ENCODE measurements at places on chromosomes 13 and 19.

DNA sequence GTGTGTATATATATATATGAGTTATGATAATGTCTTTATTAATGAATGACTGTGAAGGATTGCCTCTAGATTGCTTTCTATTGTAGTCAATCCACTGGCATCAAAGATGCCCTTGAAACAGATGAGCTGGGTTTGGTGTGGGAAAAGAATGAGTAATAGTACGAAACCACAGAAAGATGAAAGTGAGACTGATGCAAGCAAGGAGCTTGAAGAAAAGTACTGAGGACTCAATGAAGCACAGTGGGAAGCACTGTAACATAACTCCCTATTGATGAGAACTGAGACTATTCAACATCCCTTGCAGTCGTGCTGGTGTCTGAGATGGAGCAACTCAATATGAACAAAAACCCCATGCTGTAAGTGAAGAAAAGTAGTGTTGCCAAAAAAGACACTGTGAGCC, 1794.2 kb downstream of the SLITRK5 start:
- DNase-seq, result no peak

DNA sequence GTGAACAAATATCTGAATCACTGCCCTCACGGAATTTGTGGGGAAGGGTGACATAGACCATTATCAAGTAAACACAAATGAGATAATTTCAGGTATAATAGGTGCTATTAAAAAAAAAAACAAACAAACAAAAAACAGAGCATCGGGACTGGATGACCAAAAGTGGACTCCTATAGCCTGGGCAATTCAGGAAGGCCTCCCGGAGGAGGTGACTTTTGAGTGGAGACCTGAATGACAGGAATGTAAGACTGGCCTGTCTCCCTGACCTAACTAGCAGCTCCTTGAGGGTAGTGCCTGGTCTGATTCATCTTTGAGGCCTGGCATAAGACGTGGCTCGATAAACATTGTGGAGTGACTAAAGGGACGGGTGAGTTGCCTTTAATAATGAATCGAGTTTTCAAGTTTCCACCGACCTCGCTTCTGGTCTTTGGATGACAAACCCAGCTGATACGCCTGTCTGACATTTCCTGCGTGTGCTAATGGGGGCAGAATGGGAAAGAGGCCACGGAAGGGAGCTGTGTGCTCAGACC, 6.8 kb downstream of the KLK10 start:
- no peak for DNase-seq

GRCh38 chr13:48401480-48401879, 11.4 kb downstream of the LPAR6 start:
- no peak for DNase-seq

GRCh38 chr13:102586615-102587014, 10.2 kb upstream of the TPP2 start:
- DNase-seq, result no peak

DNA sequence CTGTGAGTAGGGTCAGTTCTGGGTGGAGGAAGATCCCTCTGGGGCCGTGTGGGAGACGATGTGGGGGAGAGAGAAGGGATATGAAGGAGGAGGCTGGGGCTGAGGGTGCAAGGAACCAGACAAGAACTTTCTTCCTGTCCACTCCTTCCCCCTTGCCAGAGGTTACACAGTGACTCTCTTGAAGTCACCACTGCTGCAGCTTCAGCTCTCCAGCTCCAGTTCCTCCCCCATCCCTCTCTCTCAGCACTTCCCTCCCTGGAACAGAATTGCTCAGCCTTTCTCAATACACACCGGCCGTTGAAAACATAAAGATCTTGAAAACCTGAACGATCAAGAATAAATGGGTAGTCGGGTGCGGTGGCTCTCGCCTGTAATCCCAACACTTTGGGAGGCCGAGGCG, 5.1 kb downstream of the ZSWIM9 start:
- DNase-seq, result no peak

- no peak for DNase-seq
Measured at GRCh38 chr13:37429976-37430375, 168.6 kb downstream of the POSTN start.

GRCh38 chr19:32819419-32820400, 49.9 kb downstream of the SLC7A9 start:
- no peak for DNase-seq

DNA sequence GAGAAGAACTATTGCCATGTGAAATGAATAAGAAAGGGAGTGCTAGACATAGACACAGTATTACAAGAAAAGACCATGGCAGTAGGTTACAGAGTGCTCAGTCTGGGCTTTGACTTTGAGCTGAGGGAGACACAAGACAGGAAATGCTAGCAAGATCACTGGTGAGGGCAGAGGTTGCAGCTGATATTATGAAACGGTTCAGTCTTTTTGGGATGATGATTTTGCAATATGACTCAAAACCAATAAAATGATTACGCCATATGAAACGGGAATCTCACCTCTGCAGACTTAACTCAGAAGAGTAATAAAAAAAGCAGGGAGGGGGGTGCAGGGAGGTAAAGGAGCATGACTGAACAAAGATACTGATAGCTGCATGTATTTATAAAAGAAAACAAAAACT, 123.1 kb downstream of the RBM26 start:
- no peak for DNase-seq

GRCh38 chr13:102606537-102607309, 9.9 kb downstream of the TPP2 start:
- DNase-seq, result no peak

- DNase-seq, result no peak
Measured at GRCh38 chr19:1377965-1378785, 5.5 kb upstream of the NDUFS7 start.

GRCh38 chr13:110319774-110320509, 12.9 kb downstream of the COL4A2 start:
- peak; percentile 77 for DNase-seq

GRCh38 chr19:5434970-5435641, 20.1 kb upstream of the ZNRF4 start:
- DNase-seq, result no peak

- DNase-seq, result no peak
Measured at GRCh38 chr13:50484472-50485113, 358.9 kb downstream of the DLEU7 start.

DNA sequence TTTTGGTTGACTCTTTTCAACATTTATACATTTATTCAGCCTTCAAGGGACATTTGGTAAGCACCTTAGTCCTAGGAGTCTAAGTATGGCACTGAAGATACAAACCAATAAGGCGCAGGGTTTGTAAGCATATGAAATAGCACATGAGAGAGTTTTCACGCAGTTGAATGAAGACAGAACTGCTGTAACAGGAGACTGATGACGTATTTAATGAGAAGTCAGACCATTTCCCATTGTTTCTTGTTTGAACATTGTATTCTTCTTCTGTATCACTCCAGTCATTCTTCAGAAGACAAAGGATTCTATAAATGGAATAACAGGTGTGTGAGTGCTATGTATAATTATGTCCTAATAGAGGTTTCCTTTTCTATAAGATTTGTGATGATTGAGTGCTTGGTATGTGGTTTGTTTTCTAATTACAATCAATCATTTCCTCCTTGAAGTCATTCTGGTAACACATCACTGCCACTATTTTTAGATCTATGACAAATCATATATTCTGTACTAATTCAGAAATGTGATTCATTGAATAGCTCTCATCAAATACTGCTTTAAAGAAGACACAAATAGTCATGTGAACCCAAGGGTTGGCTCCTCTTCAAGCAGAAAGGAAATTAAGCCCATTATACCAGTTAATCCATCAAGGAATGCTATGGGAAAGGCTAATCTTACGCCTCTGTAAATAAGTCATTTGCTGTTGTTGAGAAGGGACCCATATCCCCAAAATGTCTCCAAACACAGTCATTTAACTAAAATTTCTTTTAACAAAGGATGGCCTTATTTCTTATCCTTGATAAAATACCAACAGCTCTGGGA, 222.8 kb upstream of the NBEA start:
- DNase-seq, result no peak

DNA sequence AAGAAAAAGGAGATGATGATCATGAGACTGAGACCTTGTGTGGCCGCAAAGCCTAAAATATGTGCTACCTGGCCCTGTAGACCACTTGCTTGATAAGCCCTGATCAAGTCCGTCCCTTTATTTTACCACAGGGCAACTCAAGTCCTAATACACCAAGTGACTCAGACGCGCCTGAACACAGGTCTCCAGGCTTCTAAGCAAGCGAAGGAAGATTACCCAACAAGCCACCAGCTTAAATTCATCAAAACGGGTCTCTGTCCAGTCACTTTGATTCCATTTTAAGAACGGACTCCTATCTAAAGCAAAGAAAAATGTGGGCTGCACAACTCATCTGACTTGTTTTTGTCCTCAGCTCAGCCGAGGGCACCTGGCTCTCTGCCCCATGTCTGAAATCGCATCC, 26.8 kb downstream of the SLC7A1 start:
- no peak for DNase-seq

DNA sequence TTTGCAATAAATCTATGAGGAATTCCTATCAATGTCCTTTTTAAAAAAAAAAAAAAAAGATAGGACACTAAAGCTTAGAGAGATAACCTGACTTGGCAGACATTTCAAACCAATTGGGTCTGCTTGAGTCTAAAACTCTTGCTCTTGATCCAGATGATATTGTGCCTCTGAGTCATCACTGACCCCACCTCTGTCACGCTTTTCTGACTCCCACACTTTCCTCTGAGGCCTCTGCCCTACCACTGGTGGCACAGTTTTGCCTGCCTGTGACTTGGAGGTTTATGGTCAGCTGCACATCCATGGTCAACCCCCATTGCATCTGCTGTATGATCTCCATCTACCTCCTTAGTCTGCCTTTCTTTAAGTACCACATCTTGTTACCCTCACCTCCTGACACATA, 328.7 kb downstream of the SPRY2 start:
- DNase-seq, result no peak

DNA sequence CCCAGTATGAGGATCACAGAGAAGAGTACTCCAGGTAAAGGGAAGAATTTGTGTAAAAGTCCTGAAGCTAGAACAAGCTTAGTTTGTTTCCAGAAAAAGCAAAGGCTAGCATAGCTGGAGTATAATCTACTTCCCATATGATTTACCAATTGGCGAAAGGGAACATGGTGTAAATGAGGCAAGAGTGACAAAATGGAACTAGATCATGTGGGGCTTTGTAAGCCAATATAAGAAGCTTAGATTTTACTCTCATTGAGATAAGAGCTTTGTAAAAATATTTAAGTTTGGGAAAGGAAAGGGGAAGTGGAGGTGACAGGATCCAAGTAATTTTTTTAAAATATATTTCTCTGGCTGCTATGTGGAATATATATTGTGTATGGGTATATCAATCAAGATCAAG, 234.9 kb downstream of the KCTD12 start:
- no peak for DNase-seq

GRCh38 chr19:29672933-29673336, 7.7 kb downstream of the PLEKHF1 start:
- DNase-seq, result no peak

DNA sequence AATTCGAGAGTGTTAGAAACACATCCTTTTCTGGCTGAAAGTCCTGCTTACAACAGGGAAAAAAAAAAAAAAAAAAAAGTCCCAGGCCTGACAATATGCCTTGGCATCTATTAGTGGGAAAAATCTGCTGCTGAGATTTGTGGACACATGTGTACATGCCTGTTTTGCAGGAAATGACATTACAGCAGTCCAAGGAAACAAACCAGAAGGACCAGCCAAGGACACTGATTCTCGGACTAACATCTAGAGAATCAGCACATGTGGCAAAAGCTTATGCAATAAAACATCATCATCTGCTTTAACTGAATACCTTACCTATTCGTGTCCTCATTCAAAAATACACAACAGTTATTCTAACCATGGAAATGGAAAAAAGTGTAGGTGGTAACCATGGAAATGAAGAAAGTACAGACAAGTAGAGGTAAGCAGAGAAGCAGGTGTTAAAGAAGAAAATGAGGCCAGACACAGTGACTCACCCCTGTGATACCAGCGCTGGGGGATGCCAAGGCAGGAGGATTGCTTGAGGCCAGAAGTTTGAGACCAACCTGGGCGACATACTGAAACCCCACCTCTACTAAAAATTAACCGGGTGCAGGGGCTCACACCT, 9.4 kb upstream of the DPY19L3 start:
- DNase-seq, result no peak

GRCh38 chr13:30702006-30702405, 33.3 kb upstream of the ALOX5AP start:
- no peak for DNase-seq

GRCh38 chr13:97826421-97827012, 127.0 kb upstream of the IPO5 start:
- no peak for DNase-seq

- DNase-seq, result no peak
Measured at GRCh38 chr13:45595965-45596364, 19.6 kb downstream of the ERICH6B start.

DNA sequence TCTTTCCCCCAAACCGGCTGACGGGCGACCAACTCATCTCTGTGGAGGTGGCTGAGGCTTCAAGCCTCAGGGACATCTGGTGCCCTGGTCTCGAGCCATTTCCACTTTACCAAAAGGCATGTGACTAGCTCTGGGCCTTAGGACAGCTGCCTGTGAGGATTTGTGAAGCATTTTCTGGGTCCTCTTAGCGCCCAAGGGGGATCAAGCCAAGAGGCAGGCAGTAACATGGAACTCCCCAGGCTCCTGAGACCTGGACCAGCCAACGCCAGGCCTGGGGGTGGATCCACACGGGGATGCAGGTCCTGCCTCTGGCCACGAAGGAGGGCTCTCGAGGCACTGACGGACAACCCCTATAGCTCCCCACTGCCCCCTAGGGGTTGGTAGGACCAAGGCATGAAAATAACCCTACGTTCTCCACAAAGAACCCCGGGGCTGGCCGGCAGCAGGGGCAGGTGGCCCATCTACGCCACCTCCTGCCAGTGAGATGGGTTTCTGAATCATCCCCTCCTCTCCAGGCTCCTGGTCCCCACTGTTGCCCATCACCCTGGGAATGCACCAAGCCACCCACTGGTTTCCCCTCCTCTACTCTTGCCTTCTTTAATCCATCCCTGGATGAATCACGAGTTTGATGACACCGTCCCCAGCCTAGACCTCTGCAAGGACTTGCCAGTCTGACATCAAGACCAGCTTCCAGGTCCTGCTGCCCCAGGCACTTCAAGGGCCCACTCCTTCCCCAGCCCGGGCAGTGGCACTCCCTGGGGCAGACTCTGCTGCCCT, 7.0 kb upstream of the MYDGF start:
- no peak for DNase-seq

- DNase-seq, result no peak
Measured at GRCh38 chr19:5080030-5080654, 111.2 kb downstream of the KDM4B start.

GRCh38 chr19:33287927-33288326, 14.4 kb downstream of the CEBPA start:
- no peak for DNase-seq

GRCh38 chr19:58009666-58010301, 7.2 kb upstream of the ZNF606 start:
- peak; percentile 94 for DNase-seq

DNA sequence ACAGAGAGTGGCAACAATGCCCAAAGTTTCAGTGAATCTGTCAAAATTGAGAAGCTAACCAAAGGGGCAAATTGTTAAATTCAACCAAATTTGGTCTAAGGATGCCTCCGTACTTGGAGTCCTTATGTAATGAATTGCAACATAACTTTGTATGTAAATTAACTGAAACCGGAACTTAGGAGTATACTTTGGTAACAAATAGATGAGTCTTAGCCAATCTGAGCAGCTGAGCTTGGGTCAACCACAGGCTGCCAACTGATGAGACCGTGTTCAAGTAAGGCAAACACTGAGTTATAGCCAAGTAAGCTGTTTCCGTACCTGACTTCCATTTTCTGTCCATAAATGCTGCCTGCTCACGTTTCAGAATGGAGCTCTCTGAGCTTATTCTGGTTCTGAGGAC, 5.3 kb downstream of the VWA8 start:
- no peak for DNase-seq
